Activated T-cell treated with anti-CD3 and anti-CD28 coated beads for 48 hours (primary cell): ENCODE measurements at places on chromosomes 3 and 15.

DNA sequence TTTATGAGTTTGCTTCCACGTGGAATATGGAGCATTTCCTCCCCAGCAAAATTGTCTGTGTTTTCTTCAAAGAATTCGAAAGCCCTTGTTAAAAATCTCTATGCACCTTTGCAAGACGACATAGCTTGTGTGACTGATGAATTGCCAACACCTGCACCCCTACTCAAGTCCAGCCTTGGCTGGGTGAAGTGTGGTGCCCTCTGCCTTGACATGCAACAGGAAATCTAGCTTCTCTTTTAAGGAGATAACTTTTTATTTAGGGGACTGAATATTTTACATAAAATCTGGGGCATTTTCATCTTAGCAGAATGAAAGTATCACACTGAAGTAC, 647 bp downstream of the HMG20A start:
- no peak for DNase-seq

DNA sequence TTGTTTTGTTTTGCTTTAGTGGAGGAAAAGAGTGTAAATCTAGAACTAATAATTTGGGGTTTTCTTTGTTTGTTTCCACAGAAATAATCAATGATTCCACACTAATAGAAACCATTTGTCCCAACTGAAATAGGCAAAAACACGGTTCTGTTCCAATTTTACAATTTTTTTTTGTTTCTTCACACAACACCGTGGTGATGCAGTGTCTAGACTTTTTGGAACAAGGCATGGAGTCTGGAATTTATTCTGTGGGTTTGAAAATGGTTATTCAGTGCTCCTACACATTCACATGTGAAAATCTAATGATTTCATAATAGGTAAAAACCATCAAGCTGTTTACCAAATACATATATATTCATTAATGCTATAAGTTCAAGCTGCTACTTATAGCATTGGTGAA, 629.0 kb upstream of the TGFBR2 start:
- no peak for DNase-seq

DNA sequence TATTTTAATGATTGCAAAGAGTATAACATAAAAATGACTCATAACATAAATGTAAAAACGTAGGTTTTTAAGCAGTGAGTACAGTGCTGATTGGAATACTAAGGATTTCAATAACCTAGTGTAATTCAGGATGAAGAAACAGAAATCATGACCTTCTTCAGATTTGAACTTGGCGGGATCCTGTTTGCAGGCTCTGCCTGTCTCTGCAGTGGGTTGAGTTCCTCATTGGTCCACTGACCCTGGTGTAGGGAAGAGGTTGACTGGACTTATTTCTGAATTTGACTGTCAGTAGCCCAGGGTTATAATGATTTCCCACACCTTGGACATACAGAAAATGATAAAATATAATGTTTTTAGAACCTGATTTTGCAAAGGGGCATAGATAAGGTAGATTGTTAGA, 171.7 kb downstream of the FNDC3B start:
- DNase-seq: no peak

GRCh38 chr3:151483961-151484520, 23.2 kb upstream of the IGSF10 start:
- DNase-seq: no peak

DNA sequence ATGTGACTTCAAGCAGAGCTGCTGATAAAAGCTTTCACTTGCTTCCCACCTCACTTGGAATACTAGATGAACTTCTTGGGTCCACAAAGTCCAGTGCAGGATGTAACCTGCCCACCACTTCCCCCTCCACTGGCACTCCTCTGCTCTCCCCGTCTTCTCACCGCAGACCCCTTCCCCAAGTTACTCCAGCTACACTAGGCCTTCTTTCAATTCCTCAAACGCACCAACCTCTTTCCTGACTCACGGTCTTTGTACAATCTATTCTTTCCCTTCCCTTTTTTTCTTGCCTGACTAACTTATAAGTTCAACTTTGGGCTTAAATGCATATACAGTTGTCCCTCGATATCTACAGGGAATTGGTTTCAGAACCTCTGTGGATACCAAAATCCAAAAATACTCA, 5.2 kb upstream of the ATP13A3 start:
- no peak for DNase-seq

- no peak for DNase-seq
These were observed 48.8 kb upstream of the ANKRD28 start for GRCh38 chr3:15846606-15847005.

- DNase-seq: no peak
These were observed 435.0 kb downstream of the CNTN6 start for GRCh38 chr3:1527786-1528185.
